GM12891 (cell line): ENCODE measurements at places on chromosomes 4 and X.

GRCh38 chr4:48602763-48603162 lies 112.7 kb downstream of the ZAR1 start:
- no peak for DNase-seq

- no peak for DNase-seq
These were observed 12.7 kb downstream of the ACOX3 start for GRCh38 chr4:8427761-8428287.

- no peak for DNase-seq
These were observed 147.7 kb downstream of the DCK start for GRCh38 chr4:71141125-71141524.

GRCh38 chrX:15686818-15687685 lies 22.4 kb upstream of the CLTRN start:
- DNase-seq: no peak
